SW 1271 (cell line): ENCODE measurements at places on chromosomes 5 and 9.
A peak's percentile ranks its signal among the peaks of the same experiment; 100 is the strongest.

- no peak for DNase-seq
Measured at GRCh38 chr9:115192280-115192679, 74.3 kb upstream of the TNC start.

- no peak for DNase-seq
Measured at GRCh38 chr9:99052815-99053715, 51.8 kb upstream of the TGFBR1 start.

DNA sequence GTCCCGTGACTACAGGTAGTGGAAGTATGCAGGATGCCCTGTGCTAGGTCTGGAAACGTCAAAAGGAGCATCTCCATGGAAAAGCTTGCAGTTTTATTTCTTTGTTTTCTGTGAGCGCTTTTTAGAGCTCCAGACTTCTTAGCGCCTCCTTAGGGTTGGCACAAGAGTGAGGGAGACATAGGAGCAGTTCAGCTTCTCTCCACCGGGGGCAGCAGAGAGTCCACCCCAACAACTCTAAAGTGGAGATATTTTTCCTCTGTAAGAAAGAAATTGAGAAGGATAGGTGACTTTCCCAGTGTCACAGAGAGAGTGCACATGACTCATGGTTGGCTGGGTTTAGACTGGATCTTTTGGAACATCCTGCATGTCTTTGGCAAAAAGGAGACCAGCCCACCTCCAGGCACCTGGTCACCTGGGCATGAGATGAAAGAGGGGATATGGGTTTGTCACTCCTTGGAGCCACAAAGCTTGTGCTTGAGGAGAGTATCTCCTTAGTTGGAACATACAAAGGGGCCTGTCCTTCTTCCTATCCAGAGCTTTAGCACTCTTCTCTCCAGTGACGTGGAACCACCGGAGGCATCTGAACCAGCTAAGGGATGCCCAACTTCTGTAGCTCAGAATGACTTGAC, 637.7 kb downstream of the SEMA5A start:
- DNase-seq = peak; percentile 42

GRCh38 chr5:129465776-129466344, 5.8 kb downstream of the ADAMTS19 start:
- DNase-seq = no peak

- peak; percentile 54 for DNase-seq
Measured at GRCh38 chr9:16030528-16031185, 477.8 kb downstream of the CCDC171 start.

DNA sequence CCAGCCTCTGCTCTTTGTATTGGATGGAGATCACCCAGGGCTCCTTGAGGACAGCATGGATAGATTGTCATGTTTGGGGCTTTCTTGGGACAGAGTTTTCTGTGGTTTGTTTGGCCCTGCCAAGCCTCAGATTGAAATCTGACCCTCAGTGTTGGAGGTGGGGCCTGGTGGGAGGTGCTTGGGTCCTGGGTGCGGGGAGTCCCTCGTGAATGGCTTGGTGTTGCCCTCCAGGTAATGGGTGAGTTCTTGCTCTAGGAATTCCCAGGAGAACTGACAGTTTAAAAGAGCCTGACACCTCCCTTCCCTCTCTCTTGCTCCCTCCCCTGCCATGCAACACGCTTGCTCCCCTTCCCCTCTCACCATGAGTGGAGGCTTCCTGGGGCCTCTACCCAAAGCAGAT, 48.6 kb upstream of the OLFM1 start:
- no peak for DNase-seq

DNA sequence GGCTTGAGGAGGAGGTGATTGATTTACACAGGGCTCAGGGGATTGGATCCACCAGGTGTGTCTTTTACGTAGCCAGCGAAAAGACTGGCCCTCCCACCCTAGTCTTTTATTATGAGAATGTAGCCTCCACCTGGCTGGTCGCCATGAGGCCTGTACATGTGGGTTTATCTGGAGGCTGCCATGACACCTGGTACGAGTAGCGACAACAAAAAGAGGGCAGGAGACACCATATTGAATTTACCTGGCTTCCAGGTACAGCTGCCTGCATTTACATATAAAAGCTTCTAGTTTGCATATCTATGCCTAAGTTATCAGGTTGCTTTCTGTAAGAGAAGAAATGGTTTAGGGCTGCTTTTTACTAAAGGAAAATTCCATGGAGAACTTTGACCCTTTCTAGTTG, 1173.7 kb upstream of the SEMA6A start:
- no peak for DNase-seq

- DNase-seq = no peak
Measured at GRCh38 chr5:93717162-93717561, 24.2 kb downstream of the POU5F2 start.

GRCh38 chr9:2298217-2298616, 283.1 kb downstream of the SMARCA2 start:
- DNase-seq = no peak

GRCh38 chr5:142204219-142204618, 95.6 kb downstream of the NDFIP1 start:
- no peak for DNase-seq

- no peak for DNase-seq
Measured at GRCh38 chr5:102819634-102820033, 64.5 kb downstream of the PAM start.

DNA sequence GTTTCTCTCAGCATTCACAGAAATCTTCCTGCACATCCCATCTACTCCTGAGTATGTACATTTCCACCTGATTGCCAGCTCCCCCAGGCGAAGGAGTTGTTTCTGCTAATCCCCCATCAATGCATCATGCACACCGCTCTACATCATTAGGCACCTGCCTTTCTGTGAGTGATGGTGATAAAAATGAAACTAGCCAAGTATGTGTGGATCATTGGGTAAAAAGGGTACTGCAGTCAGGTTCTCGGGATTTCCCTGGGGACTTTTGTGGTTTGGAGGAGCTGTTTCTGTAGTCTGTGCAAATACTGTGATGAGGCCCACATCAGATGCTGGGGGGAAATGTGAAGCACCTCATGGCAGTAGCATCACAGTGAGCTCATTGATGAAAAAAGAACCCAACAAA, 30.4 kb downstream of the CAMK4 start:
- DNase-seq = no peak

DNA sequence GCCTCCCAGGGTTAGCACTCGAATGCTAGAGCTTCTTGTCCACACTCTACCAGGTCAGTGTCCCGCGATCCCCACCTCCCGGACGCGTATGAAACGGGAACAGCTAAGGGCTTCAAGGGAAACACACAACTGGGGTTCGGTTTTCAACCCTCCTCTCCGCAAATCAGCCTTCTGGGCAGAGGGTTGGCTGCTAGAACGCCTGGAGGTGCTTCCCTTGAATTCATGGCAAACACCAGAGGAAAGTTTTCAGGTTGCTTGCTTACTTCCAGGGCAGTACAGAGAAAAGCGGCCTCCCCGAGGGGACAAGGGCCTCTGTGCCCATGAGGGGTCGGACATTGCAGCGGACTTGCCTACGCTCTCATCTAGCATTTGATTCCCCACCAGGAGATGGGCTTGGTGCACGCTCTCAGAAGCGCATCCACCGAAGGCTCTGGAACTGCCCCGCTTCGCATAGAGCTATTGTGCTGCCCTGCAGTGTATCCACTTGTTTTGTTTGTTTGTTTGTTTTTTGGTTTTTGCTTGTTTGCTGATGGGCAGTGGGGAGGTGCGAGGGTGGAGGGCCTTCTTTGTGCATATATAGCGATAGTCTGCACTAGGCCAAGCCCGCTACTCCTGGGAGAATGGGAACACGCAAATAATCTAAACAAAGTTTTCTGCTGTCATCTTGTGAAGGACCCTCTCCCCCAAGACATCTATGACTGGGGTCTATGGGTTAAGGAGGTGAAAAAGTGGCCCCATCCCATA, 1.3 kb upstream of the DMRT3 start:
- no peak for DNase-seq

DNA sequence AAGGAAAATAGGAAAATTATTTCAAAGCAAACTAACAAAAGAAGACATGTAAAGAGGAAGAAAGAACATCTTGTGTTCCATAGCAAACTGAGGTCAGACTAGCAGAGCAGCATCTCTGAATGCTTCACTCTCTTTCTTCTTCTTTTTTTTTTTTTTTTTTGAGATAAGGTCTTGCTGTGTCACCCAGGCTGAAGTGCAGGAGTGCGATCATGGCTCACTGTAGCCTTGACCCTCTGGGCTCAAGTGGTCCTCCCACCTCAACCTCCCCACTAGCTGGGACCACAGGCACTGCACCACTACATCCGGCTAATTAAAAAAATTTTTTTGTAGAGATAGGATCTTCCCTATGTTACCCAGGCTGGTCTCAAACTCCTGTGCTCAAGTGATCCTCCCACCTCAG, 36.6 kb downstream of the MELK start:
- DNase-seq = no peak

- no peak for DNase-seq
Measured at GRCh38 chr9:131045300-131046092, 36.5 kb downstream of the LAMC3 start.

GRCh38 chr5:180786531-180787398, 15.8 kb downstream of the MGAT1 start:
- no peak for DNase-seq
